GM23338 (cell line): ENCODE measurements at places on chromosomes 3 and 15. TPM values are rescaled to one million over a fixed set of nuclear protein-coding genes. Genes with fewer than 3 reads are reported as not detected.

GRCh38 chr3:12944849-12945248 lies 103.5 kb upstream of the RPL32 start:
- DNase-seq: peak; percentile 32
- 0 out of 2 replicates have a peak, but pooled peaks cover 3% of the 10 kb centered on the region for H3K4me1 ChIP-seq
- no peak overlapping the region for H3K4me3 ChIP-seq
- H3K36me3 ChIP-seq: no peaks in the 10 kb centered on the region
- H3K27ac ChIP-seq: no peak overlapping the region
- H3K27me3 ChIP-seq: no peaks in the 10 kb centered on the region

GRCh38 chr3:37652851-37653250 lies 208.8 kb upstream of the CTDSPL start:
- H3K4me1 ChIP-seq: no peaks in the 10 kb centered on the region
- no peaks in the 10 kb centered on the region; the same call in 1 of the 2 replicates for H3K36me3 ChIP-seq
- H3K27me3 ChIP-seq: no peaks in the 10 kb centered on the region
- H3K27ac ChIP-seq: no peak overlapping the region

GRCh38 chr3:49339941-49340800 lies at the start of gene USP4:
Gene USP4, minus strand, starts transcription at chr3:49340053. Its CDS starts 29 bp downstream, at chr3:49340024.
- H3K36me3 ChIP-seq: no peaks in the 10 kb centered on the region
- H3K27ac ChIP-seq: peak within 1 kb of the TSS; percentile 92
- peak; percentile 88 for DNase-seq
- H3K27me3 ChIP-seq: no peaks in the 10 kb centered on the region

The HGD gene
- not detected in 2 replicates for total RNA-seq

The LDHAL6B gene
- not detected in 2 replicates for total RNA-seq

- H3K36me3 ChIP-seq: no peaks in the 10 kb centered on the region
- H3K4me1 ChIP-seq: peaks cover 98% of the 10 kb centered on the region
- H3K27me3 ChIP-seq: no peaks in the 10 kb centered on the region
- peak overlapping the region; percentile 42; the same call in 1 of the 2 replicates for H3K27ac ChIP-seq
- DNase-seq: no peak
- peak overlapping the region; percentile 18; the same call in 1 of the 2 replicates for H3K4me3 ChIP-seq
Observed at GRCh38 chr3:66483409-66483906, 17.4 kb downstream of the LRIG1 start.

GRCh38 chr3:181723625-181724191 lies 12.0 kb downstream of the SOX2 start:
- peaks cover 68% of the 10 kb centered on the region for H3K27me3 ChIP-seq
- peaks cover 80% of the 10 kb centered on the region for H3K4me1 ChIP-seq
- peak; percentile 79 for DNase-seq
- no peak overlapping the region for H3K27ac ChIP-seq

The NME9 gene
- 0.14 TPM in 1 of 2 replicates, not detected in the other for total RNA-seq

GRCh38 chr3:77562089-77562488 lies 522.2 kb downstream of the ROBO2 start:
- H3K36me3 ChIP-seq: no peaks in the 10 kb centered on the region
- DNase-seq: no peak
- H3K4me1 ChIP-seq: peaks cover 17% of the 10 kb centered on the region
- no peak overlapping the region for H3K4me3 ChIP-seq
- H3K27me3 ChIP-seq: no peaks in the 10 kb centered on the region

DNA sequence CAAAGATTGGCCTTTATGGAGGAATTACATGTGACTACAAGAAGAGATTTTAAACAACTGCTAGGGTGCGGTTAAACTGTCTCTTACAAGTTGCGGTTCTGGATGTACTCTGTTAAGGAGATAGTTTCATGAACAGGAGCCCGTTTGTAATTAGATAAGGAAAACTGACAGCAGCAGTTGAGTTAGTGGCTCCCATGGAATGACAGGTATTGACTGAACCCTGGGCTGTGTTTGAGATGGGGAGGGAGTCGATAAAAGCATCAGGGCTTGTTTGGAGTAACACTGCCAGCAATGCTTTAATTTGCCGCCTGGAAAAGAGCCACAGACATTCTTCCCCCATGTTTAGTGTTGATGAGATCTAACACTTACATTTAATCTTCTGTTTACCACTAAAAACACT lies 139.9 kb downstream of the ROBO2 start:
- DNase-seq: peak; percentile 9
- H3K4me1 ChIP-seq: no peaks in the 10 kb centered on the region
- no peak overlapping the region for H3K4me3 ChIP-seq
- H3K36me3 ChIP-seq: no peaks in the 10 kb centered on the region
- no peaks in the 10 kb centered on the region for H3K27me3 ChIP-seq

- H3K4me1 ChIP-seq: 0 out of 2 replicates have a peak, but pooled peaks cover 6% of the 10 kb centered on the region
- H3K36me3 ChIP-seq: no peaks in the 10 kb centered on the region
- no peak overlapping the region for H3K27ac ChIP-seq
- no peak for DNase-seq
Observed at GRCh38 chr15:78301828-78302227, 2.4 kb upstream of the SKIC8 start.

The SLC24A5 gene
- total RNA-seq: not detected in 2 replicates

GRCh38 chr3:117217760-117218316 lies 508.3 kb downstream of the TUSC7 start:
- H3K4me1 ChIP-seq: no peaks in the 10 kb centered on the region
- peak; percentile 8 for DNase-seq
- H3K4me3 ChIP-seq: no peak overlapping the region

The TMEM42 gene
- total RNA-seq: 7.4 and 9.0 TPM in 2 replicates

The TTC21A gene
- total RNA-seq: 2.0 and 2.1 TPM in 2 replicates

DNA sequence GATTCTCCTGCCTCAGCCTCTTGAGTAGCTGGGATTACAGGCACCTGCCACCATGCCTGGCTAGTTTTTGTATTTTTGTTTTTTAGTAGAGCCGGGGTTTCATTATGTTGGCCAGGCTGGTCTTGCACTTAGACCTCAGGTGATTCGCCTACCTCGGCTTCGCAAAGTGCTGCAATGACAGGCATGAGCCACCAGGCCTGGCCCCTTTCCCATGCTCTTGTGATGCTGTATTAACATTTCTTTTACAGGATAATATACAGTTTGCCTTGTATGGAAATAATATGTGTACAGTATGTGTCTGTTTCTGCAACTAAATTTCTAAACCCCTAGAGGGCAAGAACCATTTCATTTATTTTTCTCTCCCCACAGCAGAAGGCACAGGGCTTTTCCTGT lies 37.8 kb downstream of the SCG5 start:
- DNase-seq: peak; percentile 46
- H3K27me3 ChIP-seq: no peaks in the 10 kb centered on the region
- 0 out of 2 replicates have a peak, but pooled peaks cover under 1% of the 10 kb centered on the region for H3K36me3 ChIP-seq
- no peak overlapping the region for H3K27ac ChIP-seq
- H3K4me1 ChIP-seq: peaks cover 12% of the 10 kb centered on the region

GRCh38 chr3:130242850-130243569 lies 102.5 kb upstream of the COL6A5 start:
- no peaks in the 10 kb centered on the region for H3K27me3 ChIP-seq
- DNase-seq: no peak
- H3K27ac ChIP-seq: no peak overlapping the region
- H3K36me3 ChIP-seq: no peaks in the 10 kb centered on the region

GRCh38 chr3:129031476-129032215 lies 28.9 kb upstream of the GP9 start:
- no peak overlapping the region for H3K4me3 ChIP-seq
- no peak overlapping the region for H3K27ac ChIP-seq
- no peak for DNase-seq

The GBE1 gene
- total RNA-seq: 12.2 and 18.7 TPM in 2 replicates

- H3K36me3 ChIP-seq: no peaks in the 10 kb centered on the region
- H3K4me3 ChIP-seq: no peak overlapping the region
- H3K27me3 ChIP-seq: no peaks in the 10 kb centered on the region
- no peak overlapping the region for H3K27ac ChIP-seq
Observed at GRCh38 chr15:44971036-44971435, 14.5 kb downstream of the TERB2 start.

DNA sequence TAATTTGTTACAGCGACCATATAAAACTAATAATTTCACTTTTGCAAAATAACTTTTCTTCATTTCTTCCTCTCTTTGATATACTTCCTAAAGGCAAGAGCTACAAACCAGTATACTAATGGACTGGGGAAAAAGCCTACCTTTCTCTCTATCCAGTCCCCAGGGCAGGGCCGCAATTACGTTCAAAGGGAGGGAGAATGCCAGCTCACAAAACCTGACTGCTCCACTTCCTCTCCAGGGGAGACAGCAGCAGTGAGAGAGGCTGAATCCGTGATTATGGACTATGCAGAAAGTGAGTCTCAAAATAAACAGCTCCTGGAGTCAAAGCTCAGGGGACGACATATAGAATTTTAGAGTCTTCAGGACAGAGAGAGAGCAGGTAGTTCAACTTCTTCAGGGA lies 126.9 kb upstream of the HES1 start:
- no peak overlapping the region for H3K4me3 ChIP-seq
- H3K27me3 ChIP-seq: peaks cover 7% of the 10 kb centered on the region
- no peak overlapping the region for H3K27ac ChIP-seq
- peaks cover 16% of the 10 kb centered on the region for H3K4me1 ChIP-seq
- no peaks in the 10 kb centered on the region for H3K36me3 ChIP-seq

DNA sequence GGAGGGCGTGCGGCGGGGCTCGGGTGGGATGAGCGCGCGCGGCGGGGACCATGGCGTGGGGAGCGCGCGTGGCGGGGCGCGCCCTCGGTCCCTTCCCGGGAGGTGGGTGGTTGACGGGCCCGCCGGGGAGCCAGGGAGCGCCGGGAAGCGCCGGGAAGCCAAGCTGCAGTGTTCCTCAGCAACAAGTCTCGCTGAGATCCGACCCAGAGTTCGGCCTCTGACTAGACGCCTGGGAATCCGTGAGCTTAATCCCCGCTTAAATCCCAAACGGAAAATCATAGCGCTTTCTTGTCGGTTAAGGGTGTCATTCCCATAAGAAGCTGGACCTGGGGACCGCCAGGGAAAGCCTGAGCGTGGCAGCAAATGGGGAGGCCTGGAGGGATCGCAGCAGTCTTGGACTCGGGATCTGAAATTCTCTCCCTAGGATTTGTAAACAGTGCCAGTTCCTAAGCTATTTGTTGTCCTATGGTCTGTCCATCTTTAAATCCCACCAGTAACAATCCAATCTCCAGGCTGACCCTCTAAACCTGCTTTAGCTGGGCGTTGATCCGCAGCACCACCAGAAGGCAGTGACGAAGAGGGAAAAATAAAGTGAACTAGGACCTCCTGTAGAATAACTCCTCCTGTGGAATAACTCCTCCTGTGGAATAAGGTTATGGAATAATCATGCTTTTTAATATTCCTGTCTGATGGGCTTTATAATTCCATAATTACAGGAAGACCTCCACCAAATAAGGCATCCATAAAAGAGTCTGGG lies 570 bp upstream of the NEDD4 start:
- H3K4me3 ChIP-seq: peak overlapping the region; percentile 85
- no peaks in the 10 kb centered on the region for H3K36me3 ChIP-seq
- DNase-seq: peak; percentile 70
- H3K4me1 ChIP-seq: peaks cover 14% of the 10 kb centered on the region
- H3K27ac ChIP-seq: no peak overlapping the region

The SEC62 gene
- total RNA-seq: 19.9 and 23.6 TPM in 2 replicates

- no peaks in the 10 kb centered on the region for H3K4me1 ChIP-seq
- H3K27ac ChIP-seq: no peak overlapping the region
Observed at GRCh38 chr3:181581656-181582055, 130.1 kb upstream of the SOX2 start.

DNA sequence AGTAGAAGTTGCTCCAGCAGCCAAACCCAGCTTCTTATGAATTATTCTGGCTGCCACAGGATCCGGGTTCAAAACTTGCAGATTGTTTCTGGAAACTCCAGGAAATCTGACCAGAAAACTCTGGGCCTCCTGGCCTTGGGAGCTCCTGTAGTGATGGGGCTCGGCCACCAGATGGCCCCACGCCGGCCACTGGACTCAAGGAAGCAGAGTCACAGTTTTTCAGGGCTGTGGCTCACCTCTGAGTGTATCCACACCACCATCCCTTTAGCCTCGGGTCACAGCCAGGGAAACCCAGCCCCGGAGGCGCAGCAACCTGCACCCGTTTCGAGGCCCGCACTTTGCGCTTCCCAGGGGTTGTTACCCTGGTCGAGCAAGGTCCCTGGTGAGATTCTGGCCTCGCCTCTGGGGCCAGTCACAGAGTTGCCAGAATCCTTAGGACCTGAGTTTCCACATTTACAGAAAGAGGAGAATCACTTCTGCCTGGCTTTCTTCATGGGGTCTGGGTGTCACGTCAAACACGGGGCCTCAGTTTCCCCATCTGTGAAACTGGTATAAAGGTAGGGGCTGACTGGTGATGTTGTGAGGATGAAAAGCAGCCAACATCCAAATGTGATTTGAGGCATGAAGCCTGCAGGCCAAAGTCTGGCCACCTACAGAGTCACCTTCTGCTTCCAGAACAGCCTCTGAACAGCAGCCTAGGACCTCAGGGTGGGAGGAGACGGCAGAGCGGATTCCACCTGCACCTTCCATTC lies 53.5 kb upstream of the LCTL start:
- H3K4me3 ChIP-seq: no peak overlapping the region
- 0 out of 2 replicates have a peak, but pooled peaks cover 6% of the 10 kb centered on the region for H3K27me3 ChIP-seq
- peaks cover 47% of the 10 kb centered on the region for H3K4me1 ChIP-seq
- H3K36me3 ChIP-seq: no peaks in the 10 kb centered on the region

The CRYBG3 gene
- total RNA-seq: 6.3 and 8.9 TPM in 2 replicates

- no peaks in the 10 kb centered on the region for H3K36me3 ChIP-seq
- no peak overlapping the region for H3K4me3 ChIP-seq
- 0 out of 2 replicates have a peak, but pooled peaks cover 4% of the 10 kb centered on the region for H3K4me1 ChIP-seq
Observed at GRCh38 chr3:12141350-12141749, 17.4 kb downstream of the TIMP4 start.

GRCh38 chr3:125059488-125060245 lies 3.9 kb upstream of the HEG1 start:
- H3K27me3 ChIP-seq: peaks cover 35% of the 10 kb centered on the region
- no peak overlapping the region for H3K4me3 ChIP-seq
- H3K4me1 ChIP-seq: peaks cover 16% of the 10 kb centered on the region
- DNase-seq: peak; percentile 34
- no peak overlapping the region for H3K27ac ChIP-seq

The SLC51A gene
- total RNA-seq: 4.0 and 4.5 TPM in 2 replicates

- no peak overlapping the region for H3K4me3 ChIP-seq
- no peaks in the 10 kb centered on the region for H3K36me3 ChIP-seq
- no peak overlapping the region for H3K27ac ChIP-seq
- no peak for DNase-seq
- H3K27me3 ChIP-seq: no peaks in the 10 kb centered on the region
- no peaks in the 10 kb centered on the region for H3K4me1 ChIP-seq
Observed at GRCh38 chr3:146834917-146835316, 229.8 kb upstream of the PLSCR5 start.
